ENCODE measurements at places on chromosomes 3 and 15. TPM values are rescaled to one million over a fixed set of nuclear protein-coding genes. Genes with fewer than 3 reads are reported as not detected.

Gene XCR1
- total RNA-seq: not detected

Gene LSAMP
- 0.14 TPM for total RNA-seq

Gene RPL4
- 6,284 TPM for total RNA-seq

Gene GOLGA8N
- 1.3 TPM for total RNA-seq

Gene UBAP1L
- total RNA-seq: 1.3 TPM

Gene ANKRD63
- 0.46 TPM for total RNA-seq

Gene MORC1
- total RNA-seq: not detected

Gene DOCK3
- 0.36 TPM for total RNA-seq

Gene TMEM207
- total RNA-seq: not detected

Gene PLXNA1
- total RNA-seq: 20.5 TPM

Gene IFT80
- total RNA-seq: 13.7 TPM

Gene NR2E3
- 0.31 TPM for total RNA-seq

Gene GOLGA8J
- not detected for total RNA-seq

Gene SLCO2A1
- total RNA-seq: 0.24 TPM

Gene GUCA1C
- not detected for total RNA-seq

Gene HGD
- total RNA-seq: 16.4 TPM

Gene FILIP1L
- 0.29 TPM for total RNA-seq

Gene EXD1
- total RNA-seq: not detected

Gene SLC6A11
- total RNA-seq: 0.08 TPM

Gene MB21D2
- total RNA-seq: 6.0 TPM
